ENCODE measurements at places on chromosomes 2 and 18. TPM values are rescaled to one million over a fixed set of nuclear protein-coding genes. Genes with fewer than 3 reads are reported as not detected.

The SPP2 gene
- not detected for total RNA-seq

The SPDYA gene
- 0.55 TPM for total RNA-seq

The NEUROD1 gene
- not detected for total RNA-seq

The SLC14A1 gene
- 1.6 TPM for total RNA-seq
